ENCODE measurements at places on chromosomes 6 and 20.

- DNase-seq = no peak
Measured at GRCh38 chr20:15643713-15644112, 929.5 kb downstream of the KIF16B start.

GRCh38 chr6:133431031-133431430 lies 189.9 kb downstream of the EYA4 start:
- DNase-seq = no peak

GRCh38 chr6:106501960-106502371 lies 127.3 kb downstream of the RTN4IP1 start:
- DNase-seq = no peak

GRCh38 chr6:56292505-56293181 lies 45.3 kb upstream of the COL21A1 start:
- no peak for DNase-seq

- no peak for DNase-seq
Measured at GRCh38 chr20:63701329-63702035, 5.0 kb downstream of the TNFRSF6B start.

GRCh38 chr20:59938696-59939051 lies 1.4 kb downstream of the PPP1R3D start:
- DNase-seq = no peak

- DNase-seq = no peak
Measured at GRCh38 chr20:57449398-57450354, 58.5 kb downstream of the RBM38 start.

DNA sequence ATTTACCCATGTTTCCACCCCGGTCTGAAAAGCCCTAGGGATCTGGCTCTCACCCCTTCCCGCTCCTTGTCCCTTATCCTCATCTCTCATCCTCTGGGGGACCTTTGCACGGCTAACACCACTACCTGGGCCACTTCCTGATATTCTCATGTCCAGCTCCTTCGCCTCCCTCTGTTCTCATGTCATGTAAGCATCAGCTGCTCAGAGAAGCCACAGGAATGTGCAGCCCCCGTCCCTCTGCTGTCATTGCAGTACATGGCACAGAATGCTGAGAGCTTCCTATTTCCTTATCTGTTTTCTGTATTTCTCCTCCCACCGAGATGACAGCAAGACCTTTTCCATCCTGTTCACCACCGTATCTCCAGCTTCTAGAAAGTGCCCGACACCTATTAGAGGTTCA lies 102.4 kb downstream of the MTHFD1L start:
- no peak for DNase-seq

- DNase-seq = no peak
Measured at GRCh38 chr6:159108426-159108985, 60.7 kb upstream of the FNDC1 start.

- no peak for DNase-seq
Measured at GRCh38 chr6:108565893-108566292, 5.2 kb downstream of the FOXO3 start.

DNA sequence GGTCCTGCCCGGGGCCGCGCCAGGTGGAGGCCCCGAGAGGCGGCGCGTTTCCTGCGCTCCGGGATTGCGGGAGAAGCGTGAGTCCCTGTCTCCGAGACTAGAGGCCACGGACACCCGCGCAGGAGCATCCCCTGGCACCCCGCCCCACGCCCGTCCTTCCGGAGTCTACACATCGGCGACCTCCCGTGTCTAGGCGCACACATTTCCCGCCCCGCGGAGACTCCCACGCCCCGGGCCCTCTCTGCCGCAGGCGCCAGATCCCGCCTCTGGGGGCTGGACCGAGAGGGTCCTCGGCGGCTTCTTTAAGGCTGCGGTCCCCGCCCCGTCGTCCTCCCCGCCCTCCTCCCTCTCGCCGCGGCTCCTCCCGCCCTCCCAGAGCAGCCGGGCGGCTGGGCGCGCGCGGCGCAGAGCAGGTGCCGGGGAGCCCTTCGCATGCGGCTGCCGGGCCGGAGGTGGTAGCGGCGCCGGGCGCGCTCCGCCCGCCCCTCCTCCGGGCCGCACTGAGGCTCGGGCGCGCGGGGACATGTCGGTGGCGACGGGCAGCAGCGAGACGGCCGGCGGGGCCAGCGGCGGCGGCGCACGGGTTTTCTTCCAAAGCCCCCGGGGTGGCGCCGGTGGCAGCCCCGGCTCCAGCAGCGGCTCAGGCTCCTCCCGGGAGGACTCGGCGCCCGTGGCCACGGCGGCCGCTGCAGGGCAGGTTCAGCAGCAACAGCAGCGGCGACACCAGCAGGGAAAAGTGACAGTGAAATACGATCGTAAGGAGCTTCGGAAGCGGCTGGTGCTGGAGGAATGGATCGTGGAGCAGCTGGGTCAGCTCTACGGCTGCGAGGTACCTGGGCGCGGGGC lies at the start of gene PPP1R14C:
TSS of gene PPP1R14C (plus strand) at position 375 of the 846 bp plus-strand sequence. CDS start at position 524, 149 bp downstream.
- no peak for DNase-seq

GRCh38 chr20:39107741-39108140 lies 145.6 kb downstream of the DHX35 start:
- DNase-seq = no peak

DNA sequence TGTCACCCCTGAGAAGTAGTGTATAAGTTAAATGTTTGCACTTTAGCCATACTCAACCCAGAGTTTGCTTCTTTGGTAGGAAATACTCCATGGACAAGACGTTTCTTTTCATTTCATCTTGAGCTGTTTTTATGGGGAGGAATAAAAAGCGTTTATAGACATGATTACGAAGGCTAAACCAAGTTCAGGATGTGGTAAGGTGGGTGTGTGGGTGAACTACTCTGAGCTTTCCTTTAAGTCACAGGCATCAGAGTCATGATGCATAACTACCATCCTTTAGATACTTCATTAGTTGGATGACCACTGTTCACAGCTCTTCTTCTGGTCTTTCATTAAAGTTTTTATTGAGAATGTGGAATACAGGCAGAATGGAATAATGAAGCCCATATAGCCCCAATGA lies 48.9 kb downstream of the EBF4 start:
- no peak for DNase-seq

DNA sequence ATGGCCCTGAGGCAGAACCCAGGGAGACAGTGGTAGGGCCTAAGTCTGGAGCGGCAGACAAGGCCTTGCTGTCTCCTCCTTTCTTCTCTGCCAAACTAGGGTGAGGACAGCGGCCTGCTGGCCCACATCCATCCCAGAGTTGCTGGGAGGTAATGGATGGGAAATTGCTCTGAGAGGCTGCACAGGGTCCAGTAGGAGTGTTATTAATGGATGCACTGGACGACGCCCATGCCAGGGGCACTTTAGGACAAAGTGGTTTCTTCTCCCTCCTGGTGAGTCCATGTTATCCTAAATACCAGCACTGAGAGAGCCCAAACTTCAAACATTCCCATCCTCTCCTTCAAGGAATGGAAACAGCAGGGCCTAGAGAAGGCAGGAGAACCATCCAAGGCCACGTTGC lies 28.3 kb upstream of the PREX1 start:
- no peak for DNase-seq

DNA sequence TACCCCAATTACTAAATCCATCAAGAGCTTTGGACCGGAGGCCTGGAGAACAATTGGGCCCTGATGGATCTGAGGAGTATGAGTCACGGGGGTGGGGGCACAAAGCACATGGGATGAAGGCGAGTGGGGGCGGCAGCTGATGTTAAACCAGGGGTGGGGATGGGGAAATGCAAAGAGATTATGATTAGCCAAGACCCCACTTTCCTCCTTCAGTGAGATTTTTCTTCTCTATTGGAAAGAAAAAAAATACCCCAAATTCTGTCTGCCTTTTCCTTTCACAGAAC lies 57.9 kb downstream of the ARHGAP40 start:
- no peak for DNase-seq

DNA sequence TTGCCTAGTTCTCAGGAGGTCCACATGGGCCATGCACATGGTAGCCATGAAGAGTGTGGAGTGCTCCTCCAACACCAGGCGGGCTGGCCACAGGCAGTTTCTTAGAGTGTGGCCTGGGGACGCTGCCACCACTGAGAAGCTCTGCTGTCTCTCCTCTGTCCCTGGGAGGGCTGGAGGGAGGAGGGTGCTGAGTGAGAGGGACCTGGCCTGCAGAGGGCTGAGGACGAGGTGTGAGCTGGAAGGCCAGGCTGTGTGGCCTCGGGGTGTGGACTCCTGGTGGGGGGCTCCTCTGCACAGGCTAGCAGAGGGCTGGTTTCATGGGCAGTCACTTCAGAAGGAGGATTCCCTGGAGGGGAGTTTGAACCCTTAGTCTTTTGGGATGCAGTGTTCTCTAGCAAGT lies 39.7 kb downstream of the SYNJ2 start:
- DNase-seq = no peak

DNA sequence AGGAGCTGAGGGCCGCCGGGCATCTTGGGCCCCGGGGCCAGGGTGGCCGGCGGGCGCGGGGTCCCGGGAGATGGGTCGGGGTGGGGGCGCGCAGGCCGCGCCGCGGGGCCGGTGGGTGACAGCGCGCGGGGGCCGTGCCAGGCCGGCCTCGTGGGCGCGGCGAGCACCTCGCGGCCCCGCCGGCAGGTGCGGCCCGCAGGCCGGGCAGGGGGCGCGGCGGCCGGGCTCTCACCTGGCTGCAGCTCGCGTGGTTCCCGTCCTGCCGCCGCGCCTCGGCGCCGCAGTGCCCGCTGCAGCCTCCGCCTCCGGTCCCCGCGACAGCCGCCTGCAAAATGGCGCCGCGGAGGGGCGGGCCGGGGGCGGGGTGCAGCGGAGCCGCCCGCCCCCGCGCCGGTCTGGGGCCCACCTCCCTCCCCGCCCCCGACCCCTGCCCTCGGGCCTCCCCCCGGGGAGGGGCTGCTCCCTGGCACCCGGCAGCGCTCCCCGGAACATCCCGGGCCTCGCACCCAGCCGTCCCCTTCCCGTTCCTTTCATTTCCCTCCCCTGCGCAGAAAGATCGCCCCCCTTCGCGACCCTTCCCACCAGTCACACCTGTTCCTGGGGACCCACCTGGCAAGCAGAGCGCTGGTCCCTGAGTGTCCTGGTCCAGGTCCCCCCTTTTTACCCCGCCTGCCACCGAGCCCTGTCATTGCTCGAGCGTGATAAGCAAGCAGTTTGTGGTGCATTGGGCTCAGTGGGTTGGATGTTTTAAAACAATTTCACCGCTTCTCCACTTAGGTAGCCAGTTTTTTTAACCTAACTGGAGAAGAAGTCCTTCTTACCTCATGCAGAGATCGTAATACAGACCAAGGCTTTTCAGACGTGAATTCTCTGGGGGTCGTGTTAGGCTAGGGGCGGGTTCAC lies at the start of gene SLC23A2:
TSS of gene SLC23A2 (minus strand) at position 337 of the 903 bp plus-strand sequence. CDS start 68,948 bp downstream, outside the sequence.
- DNase-seq = no peak

DNA sequence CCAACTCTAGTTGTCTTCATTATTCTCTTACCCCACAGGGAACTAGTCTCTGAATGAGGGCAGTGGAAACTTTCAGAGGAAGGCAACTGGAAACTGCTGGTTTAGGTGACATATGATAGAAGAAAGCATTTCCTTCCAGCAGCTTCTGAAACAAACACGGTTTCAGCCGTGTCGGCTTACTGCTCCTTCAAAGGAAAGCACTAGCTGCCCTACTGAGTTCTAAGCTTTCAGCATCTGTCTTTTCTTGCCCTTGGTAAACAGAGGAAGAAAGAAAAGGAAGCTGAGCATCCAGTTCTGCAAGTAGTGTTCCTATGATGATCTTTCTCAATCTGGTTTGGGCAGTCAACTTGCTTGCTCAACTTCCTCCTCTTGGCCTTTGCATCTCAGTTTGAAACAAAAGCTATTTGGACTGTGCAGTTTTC lies 117.5 kb upstream of the CEP85L start:
- DNase-seq = no peak

- no peak for DNase-seq
Measured at GRCh38 chr6:6721606-6722005, 133.1 kb downstream of the LY86 start.

DNA sequence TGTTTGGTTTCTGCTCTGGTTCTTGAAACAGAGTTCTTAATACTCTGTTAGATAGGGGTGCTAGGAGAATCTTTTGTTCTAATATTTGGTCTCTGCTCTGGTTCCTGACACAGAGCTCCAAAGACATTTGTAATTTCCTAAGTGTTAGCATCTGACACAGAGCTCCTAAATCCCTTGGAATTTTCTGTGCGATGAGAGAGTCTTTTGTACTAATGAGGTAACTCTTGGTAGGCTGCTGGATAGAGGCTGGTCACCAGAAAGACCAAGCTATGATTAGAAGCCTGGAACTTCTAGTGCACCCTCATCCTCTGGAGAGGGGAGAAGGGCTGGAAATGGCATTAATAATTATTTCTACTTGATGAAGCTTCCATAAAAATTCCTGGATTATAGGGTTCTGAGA lies 7.7 kb upstream of the CD109 start:
- DNase-seq = no peak

DNA sequence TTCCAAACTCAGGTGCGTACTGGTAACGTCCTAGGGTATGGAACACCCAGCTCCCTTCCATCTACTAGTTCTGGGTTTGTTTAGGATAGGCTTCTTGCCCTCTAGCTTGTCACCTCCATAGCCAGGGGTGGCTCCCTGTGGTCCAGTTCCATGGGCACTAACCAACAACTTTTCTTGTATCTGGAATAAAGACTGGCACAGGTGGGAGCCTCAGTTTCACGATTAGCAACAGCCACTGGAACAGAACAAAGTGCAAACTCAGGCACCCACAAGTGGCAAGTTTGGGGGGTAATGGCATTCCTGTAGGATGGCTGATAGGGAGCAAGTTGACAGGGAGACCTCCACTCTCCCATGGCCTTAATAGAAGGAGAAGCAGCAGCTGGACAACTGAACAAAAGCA lies 5.6 kb upstream of the APMAP start:
- DNase-seq = no peak

DNA sequence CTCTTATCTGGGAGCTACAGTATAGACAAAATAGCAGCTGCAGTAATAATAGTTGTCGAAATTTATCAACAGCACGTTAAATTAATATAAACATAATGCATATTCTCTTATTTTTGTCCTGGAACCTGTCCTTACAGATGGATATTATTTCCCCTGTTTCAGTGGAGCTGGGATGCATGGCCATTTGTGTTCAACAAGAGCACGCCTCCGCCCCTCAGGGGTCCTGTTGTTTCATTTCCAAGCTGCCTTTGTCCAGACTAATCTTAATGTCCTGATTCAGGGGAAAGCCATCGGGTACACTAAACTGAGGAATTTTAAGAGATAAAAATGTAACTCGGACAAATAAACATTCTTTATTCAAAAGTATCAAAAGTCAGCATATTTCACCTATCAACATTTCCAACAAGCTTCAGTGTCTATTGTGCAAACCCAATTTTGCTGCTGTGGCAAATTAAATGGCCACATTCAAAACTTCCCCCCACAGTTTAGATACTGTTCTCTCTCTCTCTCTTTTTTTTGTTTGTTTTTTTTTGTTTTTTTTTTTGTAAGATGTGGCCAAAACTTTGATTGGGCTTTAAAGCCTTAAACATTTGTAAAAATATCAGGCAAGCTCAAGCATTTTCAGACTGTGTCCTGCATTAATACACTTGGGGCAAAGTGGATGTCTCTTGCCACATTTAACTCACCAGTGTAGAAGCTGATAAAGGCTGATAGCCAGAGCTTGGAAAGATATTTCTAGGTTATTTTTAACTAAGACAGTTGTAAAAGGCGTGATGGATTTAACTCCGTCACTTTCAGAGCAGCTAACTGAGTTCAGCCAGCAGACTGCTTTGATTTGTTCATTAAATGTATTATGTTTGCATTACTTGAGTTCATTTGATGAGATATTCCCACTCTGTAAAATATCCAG lies 112.5 kb upstream of the QKI start:
- no peak for DNase-seq

Measured in activated naive CD4-positive, alpha-beta T cell (primary cell).